GM12891 (cell line): ENCODE measurements at places on chromosomes 1 and 21.

DNA sequence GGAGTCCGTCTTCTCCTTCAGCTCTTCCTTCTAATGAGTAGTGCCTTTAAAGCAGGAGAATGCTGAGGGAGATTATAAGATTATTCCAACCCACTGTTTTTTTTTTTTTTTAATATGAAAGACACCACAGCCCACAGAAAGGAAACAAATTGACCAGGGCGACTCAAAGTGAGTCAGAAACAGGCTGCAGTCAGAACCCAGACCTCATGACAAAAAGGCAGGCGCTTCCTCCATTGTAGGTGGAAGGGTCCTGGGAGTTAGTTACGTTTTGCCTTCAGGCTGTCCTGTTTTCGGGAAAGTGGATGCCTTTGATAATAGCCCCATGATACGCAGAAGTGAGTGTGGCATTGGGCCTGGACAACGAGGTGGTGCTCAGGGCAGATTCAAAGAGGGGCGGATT lies 21.0 kb downstream of the PLXNA2 start:
- DNase-seq, result no peak

DNA sequence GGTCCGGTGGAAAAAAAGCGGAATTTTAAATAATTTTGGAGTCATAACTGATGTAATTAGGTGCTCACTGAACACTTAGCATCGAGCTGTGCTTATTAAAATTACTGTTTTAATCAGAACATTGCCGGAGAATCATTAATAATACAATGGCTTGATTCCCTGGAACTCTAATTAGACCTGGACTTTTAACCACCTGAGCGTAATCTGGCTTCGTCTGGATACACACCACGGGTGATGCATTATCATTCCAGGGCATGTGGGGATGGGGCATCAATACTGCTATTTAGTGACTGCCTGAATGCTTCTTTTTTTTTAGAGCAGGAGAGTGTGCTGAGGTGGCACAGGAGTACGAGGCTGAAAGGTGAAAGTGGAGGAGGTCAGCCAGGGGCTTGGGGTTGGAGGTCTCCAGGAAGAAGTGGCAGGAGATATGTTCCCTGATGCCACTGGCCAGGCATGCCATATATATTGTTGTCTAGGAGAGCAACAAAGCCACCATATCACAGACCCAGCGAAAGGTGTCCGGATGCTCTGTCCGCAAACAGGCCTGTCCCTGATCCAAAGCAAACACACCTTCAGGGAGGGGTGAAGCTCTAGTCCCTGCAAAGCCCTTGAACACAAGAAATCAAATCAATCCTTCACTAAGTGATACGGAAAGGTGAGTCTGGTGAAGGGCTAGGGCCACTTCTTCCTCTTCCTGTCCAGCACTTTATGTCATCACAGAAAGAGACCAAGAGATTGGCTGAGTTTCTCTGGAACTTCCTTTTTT lies 125.2 kb downstream of the PLXNA2 start:
- DNase-seq, result no peak

DNA sequence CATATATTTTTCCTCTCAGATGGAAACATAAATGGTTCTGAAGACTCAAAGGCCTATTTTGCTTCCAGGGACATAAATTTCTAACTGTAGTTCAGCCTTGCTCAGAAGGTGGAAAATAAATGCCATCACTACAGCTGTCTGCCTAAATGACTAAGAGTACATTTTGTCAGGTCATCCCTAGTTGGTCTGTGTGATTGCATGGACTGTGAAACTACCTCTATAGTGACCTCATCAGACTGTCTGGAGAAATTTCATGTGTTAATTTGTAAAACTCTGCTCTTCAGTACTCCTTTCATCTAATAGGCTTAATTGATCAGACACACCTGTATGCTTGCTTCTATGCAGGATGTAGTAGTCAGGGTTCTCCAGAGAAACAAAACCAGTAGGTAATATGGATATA lies 886.9 kb downstream of the AMY1C start:
- no peak for DNase-seq

GRCh38 chr1:213714645-213715044 lies 273.1 kb upstream of the PROX1 start:
- DNase-seq, result no peak

DNA sequence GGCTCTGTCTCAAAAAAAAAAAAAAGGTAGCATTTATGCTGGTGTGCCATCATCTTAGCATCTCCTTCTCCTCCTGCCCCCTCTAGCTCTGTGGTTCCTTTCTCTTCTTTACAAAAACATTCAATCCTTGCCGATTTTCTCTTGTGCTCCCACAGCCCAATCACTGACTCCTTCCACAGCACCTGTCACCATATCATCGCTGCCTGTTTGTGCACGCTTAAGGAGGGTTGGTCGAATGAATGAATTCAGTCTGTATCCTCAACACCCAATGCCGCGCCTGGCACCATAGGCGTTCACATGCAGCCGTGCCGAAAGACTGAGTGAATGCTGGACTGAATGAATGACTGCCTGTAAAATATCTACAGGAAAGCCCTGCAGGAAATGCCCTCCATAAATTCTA lies 7.9 kb downstream of the RNU5D-1 start:
- DNase-seq, result no peak

- DNase-seq, result peak; percentile 28
These were observed 2.0 kb downstream of the GLUL start for GRCh38 chr1:182389619-182390047.

- no peak for DNase-seq
These were observed 79.4 kb downstream of the RRAGC start for GRCh38 chr1:38780133-38780532.

GRCh38 chr21:41751611-41752011 lies 15.2 kb downstream of the RIPK4 start:
- no peak for DNase-seq

- no peak for DNase-seq
These were observed 11.5 kb upstream of the A3GALT2 start for GRCh38 chr1:33332357-33332789.

- no peak for DNase-seq
These were observed 594 bp downstream of the LUZP1 start for GRCh38 chr1:23168079-23168444.

DNA sequence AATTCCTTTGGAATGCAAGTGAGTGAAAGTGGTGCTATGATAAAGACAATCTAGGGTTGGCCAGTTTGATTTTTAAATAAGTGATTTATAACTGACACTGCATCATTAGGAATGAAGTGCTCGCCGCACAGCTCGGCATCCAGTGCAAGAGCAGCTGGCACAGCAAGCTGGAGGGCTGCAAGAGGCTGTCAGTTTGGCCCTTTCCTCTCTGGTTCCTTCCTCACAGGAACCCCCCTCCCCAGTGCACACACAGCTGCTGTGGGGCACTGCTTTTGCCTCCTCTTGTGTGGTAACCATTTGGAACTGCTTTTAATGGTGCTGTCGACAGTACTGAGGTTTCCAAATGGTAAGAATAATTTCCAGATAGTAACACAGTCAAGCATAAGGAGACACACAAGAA lies 10.4 kb upstream of the BCAR3 start:
- DNase-seq, result no peak

DNA sequence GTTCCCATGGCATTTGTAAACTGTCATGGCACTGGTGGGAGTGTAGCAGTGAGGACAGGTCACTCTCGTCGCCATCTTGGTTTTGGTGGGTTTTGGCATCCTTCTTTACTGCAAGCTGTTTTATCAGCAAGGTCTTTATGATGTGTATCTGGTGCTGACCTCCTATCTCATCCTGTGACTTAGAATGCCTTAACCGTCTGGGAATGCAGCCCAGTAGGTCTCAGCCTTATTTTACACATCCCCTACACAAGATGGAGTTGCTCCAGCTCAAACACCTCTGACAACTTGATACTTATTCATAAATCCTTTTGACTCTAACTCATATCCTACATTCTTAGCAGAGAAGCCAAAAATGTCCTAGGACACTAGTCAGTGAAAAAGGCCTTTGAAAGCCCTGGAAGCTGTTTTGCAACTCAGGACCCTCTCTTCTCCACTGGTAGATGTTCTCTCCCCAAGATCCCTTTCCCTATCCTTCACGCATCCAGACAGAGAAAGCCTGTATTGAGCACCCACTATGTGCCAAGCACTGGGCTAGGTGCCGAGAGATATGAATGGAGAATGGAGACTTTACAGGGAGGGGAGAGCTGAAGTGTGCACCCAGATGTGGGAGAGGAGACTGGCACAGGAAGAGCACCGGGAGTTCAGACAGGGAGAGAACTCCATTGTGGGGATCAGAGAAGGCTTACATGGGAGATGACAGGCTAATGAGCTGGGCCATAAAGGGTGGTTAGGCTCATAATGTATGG lies 6.7 kb upstream of the CSRP1 start:
- no peak for DNase-seq

- DNase-seq, result no peak
These were observed 23.2 kb downstream of the INSL5 start for GRCh38 chr1:66777831-66778230.

DNA sequence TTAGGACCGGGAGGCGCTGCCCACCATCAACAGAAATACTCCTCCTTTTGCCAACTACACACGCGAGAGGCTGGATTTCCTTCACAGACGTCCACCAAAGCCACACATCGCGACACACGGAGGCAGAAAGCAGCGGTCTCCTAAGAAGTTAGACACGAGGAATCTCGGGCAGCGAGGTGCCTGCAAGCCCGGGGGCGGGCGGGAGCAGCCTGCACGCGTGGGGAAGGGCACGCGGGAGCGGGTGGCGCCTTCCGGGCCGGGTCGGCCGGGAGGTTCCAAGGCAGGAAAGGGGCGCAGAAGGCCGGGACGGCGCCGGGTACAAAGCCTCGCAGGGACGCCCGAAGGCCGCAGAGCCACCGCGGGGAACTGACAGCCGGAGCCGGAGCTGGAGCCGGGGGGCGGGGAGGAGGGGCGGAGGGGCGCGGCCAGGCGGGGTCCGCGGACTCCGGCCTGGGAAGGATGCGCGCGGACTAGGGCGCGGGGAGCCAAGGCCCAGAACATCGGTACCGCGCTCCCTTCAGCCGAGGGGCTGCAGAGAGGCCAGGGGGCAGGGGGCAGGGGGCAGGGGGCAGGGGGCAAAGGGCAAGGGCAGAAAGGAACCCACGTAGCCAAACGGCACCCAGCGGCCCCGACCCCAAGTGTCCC lies 722 bp downstream of the NPHP4 start:
- DNase-seq, result peak; percentile 75

- no peak for DNase-seq
These were observed 164.2 kb upstream of the PTBP2 start for GRCh38 chr1:96557336-96557735.

GRCh38 chr1:15858069-15858670 lies 10.7 kb downstream of the SPEN start:
- no peak for DNase-seq

- DNase-seq, result no peak
These were observed 14.3 kb downstream of the PROX1 start for GRCh38 chr1:214002060-214002459.

GRCh38 chr1:55313903-55314302 lies 98.7 kb upstream of the USP24 start:
- DNase-seq, result no peak

GRCh38 chr21:40905251-40905650 lies 58.3 kb upstream of the DSCAM start:
- no peak for DNase-seq

DNA sequence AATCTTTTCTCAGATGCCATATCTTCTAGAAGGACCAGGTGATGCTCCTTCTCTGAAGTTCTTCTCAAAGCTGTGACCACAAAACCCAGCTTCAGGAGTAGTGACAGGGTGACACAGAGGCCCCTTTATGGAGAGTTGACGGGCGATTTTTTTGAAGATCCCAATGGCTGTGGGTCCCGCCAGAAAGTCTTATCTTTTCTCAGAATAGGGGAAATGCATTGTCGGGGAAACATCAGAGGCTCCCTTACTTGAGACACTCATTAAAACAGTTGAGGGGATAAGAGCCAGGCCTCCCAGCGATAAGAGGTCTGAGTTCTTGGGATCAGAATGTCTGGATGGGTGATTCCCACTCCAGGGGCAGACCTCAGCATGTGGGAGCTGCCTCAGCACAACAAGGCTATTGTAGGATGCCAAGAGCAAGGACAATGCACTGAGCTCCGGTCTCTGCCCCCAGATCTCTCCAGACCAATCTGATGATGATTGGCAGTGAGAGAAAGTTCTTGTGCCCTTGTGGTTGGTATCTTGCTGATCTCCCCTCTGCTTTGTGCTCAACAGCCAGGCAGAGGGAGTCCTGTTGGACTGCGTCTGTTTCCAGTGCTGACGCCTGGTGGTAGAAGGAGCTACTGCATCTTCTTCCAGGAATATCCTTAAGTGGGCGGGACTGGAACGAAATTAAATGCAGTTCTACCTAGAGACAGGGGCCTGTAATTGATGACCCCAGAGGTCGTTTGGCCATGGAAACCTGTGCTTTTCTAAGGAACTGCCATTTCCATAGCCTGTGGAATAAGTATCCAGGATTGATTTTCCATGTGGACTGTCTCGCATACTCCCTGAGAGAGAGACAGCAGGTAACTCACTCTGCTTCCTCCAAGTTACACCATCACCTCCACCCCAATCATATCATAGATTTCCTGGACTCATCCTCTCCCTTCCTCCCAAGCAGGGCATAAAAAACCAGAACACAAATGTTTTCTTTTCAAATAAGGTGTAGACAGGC lies 6.8 kb upstream of the ACKR1 start:
- DNase-seq, result peak; percentile 46

DNA sequence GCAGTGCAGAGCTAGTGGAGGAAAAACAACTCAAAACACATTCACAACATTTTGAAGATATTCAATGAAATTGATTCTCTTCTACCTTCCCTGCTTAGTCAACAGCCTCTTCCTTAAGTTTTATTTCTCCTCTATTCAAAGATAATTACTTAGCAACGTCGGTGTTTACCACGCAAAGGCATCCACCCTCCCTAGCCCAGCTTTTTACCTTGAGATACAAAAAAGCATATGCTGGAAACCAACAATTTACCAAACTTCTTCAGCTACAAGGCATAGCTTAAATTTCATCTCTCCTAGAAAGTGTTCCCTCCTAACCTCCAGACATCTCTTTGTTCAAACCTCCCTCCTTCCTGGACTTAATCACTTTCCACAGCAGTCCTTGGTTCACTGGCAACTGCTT lies 102.8 kb upstream of the SOD1 start:
- DNase-seq, result no peak

GRCh38 chr1:235495551-235495950 lies 8.7 kb downstream of the B3GALNT2 start:
- DNase-seq, result no peak

DNA sequence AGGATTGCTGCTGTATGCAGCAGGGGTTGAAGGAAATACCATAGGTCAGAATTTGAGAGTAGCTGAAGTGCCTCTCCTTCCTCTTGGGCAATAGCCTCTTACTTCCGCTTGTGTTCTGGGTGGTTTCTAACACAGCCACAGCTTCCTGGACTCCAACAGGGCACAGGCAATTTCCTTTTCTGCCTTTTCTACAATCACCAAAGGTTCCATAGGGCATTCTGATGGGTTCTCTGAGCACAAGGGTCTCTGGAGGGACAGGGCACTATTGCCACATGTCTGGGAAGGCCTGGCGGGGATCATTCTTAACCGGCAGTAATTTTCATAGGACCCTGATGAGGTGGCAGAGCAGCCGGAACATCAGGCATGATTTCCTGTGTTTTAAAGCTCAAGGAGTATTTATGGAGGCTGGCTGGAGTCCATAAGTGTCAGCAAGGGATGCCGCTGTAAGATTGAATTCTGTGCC lies 5.5 kb upstream of the AGTRAP start:
- DNase-seq, result no peak

DNA sequence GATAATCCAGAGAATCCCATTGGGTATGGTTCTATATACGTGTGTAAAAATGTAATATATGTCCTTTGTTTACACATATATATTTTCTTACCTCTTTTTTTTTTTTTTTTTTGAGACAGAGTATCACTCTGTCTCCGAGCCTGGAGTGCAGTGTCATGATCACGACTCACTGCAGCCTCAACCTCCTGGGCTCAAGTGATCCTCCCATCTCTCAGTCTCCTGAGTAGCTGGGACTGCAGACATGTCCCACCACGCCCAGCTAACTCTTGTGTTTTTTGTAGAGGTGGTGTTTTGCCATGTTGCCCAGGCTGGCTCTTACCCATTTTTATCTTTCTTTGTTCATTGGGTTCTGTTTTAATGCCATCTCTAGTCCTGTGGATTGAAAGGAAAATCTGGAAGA lies 59.5 kb downstream of the ZBTB17 start:
- no peak for DNase-seq
